Mesenteric fat pad (tissue), 1 donor: ENCODE measurements at places on chromosomes 1 and 21. TPM values are rescaled to one million over a fixed set of nuclear protein-coding genes. Genes with fewer than 3 reads are reported as not detected.

The NBPF10 gene
- total RNA-seq = 3.4 TPM

The OLIG2 gene
- not detected for total RNA-seq

The CBS gene
- total RNA-seq = 12.2 TPM

The RHD gene
- total RNA-seq = not detected

The MX1 gene
- total RNA-seq = 60.3 TPM

The PDZK1 gene
- total RNA-seq = not detected

- peak; percentile 49 for DNase-seq
Observed at GRCh38 chr1:43233631-43234030, 36.2 kb upstream of the TMEM125 start.

- no peak for DNase-seq
Observed at GRCh38 chr1:25529518-25530185, 13.8 kb upstream of the LDLRAP1 start.

- DNase-seq = no peak
Observed at GRCh38 chr1:107309962-107310361, 169.1 kb downstream of the NTNG1 start.

DNA sequence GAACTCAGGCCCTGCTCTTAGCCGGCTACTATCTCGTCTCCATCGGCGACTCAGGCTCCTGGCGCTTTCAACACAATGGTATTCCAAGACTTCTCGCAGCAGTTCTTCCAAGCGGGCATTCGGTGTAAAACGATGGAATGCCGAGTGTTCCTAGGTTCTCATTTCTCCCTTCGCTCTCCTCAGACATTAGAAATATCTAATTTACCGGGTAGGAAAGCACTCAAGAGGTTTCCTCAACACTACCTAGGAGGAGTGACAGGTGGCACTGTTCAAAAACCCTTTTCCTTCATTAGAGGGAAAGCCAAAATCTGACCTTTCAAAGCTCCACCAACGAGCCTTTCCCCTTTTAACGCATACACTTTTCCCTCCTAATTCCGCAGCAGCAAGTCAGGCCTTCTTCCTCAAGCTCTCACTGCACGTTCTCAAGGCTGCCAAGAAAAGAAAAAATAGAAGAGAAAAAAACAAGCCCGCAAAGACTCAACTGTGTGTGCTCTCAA is 601 bp downstream of the UBE2G2 start:
- DNase-seq = no peak

- DNase-seq = no peak
Observed at GRCh38 chr1:168687816-168688215, 41.2 kb downstream of the DPT start.

DNA sequence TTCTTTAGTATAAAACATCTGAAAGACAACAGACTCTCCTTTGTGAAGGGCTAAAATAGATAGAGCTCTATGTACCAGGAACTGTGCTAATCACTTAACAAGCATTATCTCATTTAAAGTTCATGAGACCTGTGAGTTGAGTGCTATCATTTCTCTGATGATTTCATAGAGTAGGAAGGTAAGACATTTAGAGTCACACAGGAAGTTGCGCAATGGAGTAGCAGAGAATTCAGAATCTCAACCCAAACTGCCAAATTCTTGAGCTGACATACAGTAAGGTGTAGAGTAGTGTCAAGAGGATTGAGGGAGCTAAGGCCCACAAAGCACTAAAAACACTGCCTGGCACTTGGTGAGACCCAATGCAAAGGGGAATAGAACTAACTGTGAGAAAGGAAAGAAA is 384.3 kb downstream of the NTNG1 start:
- DNase-seq = no peak

DNA sequence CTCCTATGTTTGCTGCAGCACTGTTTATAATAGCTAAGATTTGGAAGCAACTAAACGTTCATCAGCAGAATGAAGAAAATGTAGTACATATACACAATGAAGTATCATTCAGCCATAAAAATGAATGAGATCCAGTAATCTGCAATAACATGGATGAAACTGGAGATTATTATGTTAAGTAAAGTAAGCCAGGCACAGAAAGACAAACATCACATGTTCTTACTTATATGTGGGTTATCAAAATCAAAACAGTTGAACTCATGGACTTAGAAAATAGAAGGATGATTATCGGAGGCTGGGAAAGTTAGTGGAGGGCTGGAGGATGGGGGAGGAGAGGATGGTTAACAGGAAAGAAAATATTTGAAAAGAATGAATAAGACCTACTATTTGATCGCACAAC is 1017.6 kb downstream of the KCNT2 start:
- no peak for DNase-seq

DNA sequence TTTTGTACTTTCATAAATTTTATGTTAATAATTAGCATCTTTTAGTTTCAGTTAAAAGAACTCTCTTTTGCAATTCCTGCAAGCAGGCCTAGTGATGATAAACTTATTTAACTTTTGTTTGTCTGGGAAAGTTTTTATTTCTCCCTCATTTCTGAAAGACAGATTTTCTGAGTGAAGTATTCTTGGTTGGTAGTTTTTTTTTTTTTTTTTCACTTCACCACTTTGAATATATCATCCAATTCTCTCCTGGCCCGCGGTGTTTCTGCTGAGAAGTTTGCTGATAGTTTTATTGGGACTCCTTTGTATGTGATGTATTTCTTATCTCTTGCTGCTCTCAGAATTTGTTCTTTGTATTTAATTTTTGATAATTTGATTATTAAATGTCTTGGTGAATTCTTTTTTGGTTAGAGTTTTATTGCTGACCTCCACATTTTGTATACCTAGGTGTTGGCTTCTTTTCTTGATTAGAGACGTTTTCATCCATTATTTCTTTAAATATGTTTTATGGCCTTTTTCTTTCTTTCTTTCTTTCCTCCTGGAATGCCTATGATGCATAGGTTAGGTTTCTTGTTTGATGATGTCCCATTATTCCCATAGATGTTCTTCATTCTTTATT is 45.9 kb downstream of the BRINP2 start:
- no peak for DNase-seq

DNA sequence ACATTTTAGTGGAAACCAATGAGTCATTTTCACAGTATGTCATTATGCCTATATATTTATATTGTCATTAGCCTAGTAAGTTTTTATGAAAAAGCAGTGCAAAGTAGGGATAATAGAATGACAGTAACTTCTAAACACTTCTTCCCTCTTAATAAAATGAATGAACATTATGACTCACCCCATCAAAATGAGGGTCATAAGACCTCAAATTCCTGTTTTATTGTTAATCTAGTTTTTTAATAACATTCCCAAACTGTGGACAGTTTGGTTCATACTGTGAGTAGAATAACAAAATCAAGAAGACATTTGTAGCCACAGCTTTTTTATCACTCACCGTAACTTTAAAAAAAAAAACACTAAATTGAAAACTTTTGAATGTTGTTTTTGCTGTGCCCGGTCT is 160.5 kb downstream of the LRRC40 start:
- DNase-seq = no peak

DNA sequence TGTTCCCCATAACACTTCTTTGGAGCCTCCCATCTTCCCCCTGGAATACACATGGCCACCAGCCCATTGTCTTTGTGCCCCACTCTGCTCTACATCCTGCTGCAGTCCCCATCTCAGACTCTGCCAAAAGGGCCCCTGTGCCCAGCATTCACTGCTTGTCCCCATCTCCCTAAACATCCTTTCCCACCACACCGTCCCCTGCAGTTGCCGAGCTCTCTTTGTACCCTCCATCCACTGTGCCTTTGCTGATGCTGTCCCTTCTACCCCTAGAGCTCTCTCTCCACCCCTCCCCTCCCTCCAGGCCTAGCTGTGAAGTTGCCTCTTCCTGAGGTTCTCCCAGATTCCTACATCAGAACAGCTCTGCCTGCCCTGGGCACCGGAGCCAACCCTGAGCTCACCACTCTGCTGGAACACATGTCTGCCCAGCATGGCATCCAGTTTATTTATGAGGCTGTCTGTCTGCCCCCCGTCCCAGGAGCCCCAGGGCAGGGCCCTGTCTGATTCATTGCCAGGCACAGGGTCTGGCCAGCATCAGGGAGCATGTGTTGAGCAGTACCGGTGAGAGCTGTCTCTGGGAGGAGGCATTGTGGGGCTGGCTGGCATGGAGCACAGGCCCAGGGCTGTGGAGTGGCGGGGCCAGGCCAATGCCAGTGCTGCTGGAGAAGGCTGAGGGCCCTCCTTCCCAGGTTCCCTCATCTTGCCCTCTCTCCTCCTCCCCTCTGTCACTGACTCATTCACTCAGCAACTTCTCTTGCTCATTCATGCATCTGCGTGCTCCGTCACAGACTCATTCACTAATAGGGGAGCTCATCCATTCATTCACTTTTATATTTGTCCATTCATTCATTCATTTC is 28.8 kb downstream of the EDN2 start:
- DNase-seq = no peak

DNA sequence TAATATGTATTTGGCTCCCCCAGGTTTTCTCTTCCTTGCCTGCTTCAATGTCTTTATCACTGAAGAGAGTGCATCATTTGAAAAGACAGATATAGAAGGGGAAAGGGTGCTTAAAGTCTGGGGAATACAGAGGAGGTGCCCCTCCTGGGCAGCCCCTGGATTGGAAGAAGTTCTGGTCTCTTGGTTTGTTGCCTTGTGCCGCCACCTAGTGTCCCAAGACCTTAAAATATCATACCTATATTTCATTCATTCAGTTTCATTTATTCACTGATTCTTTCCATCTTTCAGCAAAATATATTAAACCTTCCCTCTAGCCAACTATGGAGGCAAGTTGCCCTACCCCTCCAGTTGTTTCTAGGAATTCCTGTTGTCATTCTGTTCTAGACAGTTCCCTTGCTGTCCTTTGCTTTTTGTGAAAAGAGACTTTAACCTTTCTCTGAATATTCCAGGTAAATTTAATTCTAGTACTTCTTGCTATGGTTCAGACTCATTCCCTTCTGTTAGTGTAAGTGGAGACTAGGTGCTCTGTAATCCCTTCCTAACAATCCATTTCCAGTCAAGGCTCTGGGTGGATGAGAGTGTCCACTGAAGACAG is 56.1 kb downstream of the MEF2D start:
- DNase-seq = no peak

DNA sequence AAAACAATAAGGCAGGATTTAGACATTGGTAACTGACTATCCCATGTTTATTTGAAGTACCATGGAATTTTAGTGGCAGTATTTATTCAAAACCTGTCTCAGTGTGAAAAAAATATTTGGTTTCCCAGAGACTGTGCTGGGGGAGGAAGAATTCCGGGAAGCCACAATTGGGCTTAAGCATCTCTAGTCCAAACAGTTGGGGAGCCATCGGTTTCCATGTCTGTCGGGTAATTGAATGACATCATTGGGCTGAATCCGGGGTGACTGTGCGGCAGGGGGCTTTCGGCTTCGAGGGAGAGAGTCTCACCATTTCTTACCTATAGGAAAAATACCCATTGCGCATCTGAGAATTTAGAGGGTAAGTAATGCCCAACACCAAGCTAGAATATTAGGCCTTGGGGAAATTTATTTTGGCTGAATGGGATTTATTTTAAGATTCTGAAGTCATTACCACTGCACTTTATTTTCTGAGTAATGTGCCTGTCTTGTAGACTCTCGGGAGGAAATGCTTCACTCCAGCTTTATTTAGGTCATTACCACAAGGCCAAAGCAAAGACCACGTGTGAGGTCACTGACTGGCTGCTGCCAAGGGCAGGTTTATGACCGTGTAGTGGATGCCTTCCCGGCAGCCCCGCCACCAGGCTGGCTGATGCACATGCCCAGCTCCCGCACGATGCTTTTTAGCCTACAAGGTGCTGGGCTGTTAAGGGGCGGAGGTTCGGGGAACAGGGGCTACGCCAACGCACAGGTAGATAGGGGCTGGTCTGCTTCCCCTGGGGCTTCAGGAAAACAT is 23.1 kb upstream of the UMODL1 start:
- no peak for DNase-seq

DNA sequence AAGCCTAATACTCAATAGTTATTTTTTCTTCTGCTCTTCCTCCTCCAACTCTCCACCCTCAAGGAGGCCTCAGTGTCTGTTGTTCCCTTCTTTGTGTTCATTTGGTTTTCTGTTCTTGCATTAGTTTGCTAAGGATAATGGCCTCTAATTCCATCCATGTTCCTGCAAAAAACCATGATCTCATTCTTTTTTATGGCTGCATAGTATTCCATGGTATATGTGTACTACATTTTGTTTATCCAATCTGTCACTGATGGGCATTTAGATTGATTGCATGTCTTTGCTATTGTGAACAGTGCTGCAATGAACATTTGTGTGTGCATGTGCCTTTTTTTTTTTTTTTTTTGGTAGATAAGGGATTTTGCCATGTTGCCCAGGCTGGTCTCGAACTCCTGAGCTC is 6.7 kb downstream of the CENPF start:
- no peak for DNase-seq

DNA sequence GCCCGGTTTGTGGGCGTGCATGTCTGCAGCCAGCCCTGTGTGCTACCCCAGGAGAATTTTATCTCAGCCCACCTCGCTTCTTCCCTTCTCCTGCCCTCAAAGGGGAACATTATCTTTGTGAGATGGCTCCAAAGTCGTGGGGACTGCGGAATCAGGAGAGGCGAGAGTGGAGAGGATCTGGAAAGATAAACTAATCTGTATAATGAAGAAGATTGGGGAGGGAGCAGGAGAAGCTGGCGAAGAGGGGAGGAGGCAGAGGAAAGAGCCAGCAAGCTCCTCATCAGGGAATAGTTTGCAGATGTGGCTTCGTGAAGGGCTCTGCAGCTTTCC is 310.3 kb downstream of the MATN1 start:
- no peak for DNase-seq

GRCh38 chr1:91833946-91834345 is 52.0 kb downstream of the TGFBR3 start:
- DNase-seq = no peak

DNA sequence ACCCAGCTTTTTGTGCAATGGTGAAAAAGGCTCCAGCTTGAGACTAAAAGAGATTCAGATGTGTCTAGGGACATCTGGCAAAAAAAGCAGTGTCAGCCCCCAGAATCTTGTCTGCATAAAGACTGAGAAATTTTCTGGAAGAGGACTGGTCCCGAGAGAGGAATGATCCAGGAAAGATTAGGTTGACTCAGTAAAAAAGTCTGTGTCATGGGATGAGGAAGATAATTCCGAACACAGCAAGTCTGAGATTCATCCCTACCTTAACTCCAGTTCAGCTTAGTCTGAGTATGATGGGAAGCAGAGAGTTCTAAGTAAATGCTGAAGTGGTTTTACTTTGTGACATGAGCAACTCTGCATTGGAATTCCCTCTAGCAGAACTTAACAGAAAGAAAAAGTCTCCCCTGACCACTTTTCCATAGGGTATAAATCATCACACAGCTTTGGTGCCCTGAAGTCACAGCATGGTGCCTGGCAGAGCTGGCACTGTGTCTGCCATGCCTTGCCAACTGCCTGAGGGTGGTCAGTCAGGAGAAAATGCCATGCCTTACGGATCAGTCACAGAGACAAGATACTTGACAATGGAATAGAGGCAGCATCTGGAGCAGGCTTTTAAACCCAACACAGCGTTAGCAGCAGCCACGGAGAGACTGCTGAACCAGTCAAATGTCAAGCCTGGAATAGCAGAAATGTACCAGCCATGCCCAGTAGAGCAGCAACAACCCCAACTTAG is 153.4 kb downstream of the ZC3H11B start:
- no peak for DNase-seq

DNA sequence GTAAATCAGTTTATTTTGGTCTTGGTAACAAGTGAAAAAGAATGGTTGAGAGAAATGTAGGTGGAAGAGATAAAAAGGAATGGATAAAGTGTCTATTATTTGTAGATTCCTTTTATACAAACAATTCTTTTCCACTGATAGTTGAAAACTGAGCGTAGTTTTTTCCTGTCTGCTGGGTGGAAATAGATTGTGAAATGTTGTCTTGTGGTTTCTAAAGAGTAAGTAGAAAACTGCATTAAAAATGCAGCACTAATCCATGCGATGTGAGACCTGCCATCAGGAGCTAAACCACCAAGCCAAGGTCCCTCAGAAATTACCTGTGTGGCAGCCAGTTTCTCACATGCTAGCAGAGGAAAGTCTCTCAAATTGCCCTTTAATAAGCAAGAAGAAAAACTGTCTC is 103.2 kb upstream of the SLC44A3 start:
- no peak for DNase-seq
